ENCODE measurements at places on chromosomes 3 and 15. TPM values are rescaled to one million over a fixed set of nuclear protein-coding genes. Genes with fewer than 3 reads are reported as not detected.

DNA sequence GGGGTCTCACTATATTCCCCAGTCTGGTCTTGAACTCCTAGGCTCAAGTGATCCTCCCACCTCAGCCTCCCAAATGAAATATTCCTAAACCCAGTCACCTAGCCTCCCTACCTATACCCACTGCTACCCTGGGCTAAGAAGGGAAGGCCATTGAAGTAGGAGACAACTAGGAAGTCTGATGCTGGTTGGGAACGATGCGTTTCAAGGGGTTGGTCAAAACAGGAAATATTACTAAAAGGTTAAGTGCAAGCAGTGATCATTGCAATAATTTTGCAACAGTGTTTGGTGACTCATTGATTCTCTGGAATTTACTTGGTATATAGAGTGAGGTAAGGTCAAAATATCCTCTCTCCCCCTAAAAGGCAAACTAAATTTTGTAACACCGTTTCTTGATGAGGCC is 4.6 kb upstream of the UQCRC1 start:
- no peak for DNase-seq

- DNase-seq = peak; percentile 38
Observed at GRCh38 chr3:172675441-172676193, 35.2 kb downstream of the NCEH1 start.

DNA sequence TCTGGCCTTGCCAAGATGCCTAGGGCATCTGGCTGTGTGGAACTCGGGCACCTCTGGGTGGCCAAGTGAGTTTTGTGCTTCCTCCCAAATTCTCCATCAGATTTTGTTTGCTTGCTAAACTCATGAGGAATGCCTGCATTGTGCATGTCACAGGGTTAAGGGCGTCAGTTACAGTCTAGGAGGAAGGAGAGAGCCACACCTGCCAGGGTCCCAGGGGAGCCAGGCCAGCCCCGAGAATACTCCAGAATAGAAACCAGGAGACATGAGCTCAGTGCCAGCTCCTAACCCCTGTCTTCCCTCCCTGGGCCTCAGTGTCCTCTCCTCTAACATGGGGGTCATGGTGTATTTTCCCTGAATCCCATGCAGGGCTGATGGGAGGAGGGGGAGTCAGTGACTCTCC is 22.0 kb upstream of the SKOR1 start:
- no peak for DNase-seq

DNA sequence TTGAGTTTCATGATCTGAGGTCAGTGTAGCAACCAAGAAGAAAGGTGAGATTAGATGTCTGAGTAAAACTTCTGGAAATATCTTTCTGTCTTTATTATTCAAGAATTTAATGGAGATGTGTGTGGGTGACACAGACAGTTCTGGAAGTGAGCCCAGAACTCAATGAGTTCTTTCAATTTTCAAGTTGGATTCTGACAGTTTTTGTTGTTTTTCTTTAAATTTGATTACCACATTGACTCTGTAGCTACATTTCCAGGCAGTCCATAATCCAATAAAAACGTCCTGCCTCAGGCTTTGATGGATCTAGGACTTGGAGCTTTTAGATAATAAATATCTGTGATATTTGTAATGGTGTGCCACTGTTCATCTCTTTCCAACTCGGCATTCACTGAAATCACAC is 3.9 kb upstream of the PARP14 start:
- DNase-seq = no peak

- DNase-seq = no peak
Observed at GRCh38 chr3:31955581-31955980, 25.5 kb downstream of the OSBPL10 start.

- DNase-seq = no peak
Observed at GRCh38 chr3:64816355-64816754, 128.6 kb upstream of the ADAMTS9 start.

DNA sequence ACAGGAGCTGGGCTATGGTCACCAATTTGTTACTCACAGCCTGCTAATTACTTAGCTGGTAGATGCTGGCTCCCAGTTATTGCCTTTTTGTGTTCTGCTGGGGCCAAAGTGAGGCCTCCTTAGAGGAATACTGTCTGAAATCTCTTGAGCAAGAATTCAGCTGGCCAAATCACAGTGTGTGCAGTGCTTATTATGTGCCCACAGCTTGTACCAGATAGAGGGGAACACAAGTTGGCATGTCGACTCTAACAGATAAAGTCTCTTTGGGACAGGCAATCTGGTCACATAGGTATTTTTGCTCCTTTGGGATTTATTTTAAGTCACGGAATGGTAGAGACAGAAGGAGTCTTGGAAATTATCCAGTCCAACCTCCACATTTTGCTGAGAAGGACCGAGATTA is 6.3 kb upstream of the TMEM212 start:
- DNase-seq = no peak

GRCh38 chr3:184347321-184348056 is 10.1 kb downstream of the FAM131A start:
- no peak for DNase-seq

DNA sequence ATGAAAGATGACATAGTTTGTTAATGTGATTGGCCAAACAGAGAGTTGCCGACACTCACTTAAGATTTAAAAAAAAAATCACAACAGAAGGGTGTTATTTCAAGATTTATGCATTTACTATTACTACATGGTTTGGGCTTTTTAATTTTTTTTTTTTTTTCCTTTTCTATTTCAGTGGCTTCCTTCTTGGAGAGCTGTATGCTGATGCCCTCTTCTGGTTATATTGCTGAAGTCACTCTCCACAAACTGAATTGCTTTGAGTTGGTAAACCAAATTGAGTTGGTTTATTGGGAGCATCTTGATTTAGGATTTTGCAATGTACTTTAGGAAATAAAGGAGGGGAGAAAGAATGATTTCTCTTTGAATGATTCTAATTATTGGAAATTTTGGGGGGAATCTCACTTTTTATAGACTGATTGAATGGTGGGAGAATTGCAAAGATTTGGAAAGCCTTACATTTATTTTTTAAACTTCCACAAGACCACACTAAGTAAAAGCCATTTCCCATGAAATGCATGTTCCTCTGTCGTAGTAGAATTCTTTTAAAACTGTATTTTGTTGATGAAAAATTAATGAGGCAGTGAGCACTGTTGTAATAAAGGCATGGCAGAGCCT is 186.6 kb upstream of the FEZF2 start:
- no peak for DNase-seq

DNA sequence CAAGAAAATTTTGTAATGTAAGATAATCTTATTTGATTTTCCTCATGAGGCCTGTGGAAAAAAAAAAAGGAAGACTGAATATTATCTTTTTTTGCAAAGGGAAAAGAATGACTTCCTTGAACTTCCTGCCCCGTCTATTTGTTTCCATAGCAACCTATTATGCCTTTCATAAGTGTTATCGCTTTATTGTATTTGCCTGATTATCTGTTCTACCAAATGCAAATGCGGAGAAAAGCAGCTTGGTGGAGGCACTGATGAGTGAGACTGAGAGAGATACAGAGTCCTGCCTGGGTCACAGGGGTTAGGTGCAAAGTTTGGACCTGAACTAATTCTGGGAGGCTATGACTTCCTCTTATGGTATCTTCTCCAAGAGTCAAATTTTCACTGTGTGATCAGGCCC is 334.0 kb upstream of the KCNMB2 start:
- DNase-seq = no peak

GRCh38 chr3:196754091-196754981 is 14.7 kb downstream of the PAK2 start:
- DNase-seq = no peak

- DNase-seq = no peak
Observed at GRCh38 chr3:189787632-189788031, 156.4 kb downstream of the TP63 start.

DNA sequence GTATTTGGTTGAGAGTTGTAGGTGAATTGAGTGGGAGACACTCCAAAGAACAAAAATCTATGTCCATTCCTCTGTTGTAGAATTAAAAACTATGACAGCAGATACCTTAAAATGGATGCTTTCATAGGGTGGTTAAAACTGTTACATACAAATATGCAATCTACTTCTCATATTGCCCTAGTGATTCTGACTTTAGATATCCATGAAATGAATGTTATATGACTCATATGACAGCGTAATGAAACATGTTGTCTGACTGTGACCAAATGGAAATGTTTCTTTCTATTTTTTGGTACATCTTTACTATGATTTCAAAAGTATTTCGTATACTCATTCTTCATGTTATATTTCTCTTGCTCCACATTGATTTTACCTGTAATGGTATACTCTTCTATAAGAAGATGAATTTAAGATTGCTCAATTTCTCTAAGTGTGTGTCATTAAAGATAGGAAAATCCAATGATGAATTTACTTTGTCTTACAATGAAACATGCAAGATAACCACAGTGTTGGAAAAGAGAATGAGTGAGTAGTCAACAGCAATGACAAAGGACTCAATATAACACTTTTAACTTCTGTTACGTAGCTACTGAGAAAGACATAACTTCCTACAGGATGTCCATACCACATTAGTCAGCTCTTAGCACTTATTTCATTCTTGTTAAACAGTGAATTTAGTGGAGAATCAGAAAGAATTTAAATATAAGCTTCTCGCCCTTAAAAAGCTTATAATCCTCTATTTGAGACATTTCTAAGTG is 79.3 kb upstream of the LSAMP start:
- no peak for DNase-seq

DNA sequence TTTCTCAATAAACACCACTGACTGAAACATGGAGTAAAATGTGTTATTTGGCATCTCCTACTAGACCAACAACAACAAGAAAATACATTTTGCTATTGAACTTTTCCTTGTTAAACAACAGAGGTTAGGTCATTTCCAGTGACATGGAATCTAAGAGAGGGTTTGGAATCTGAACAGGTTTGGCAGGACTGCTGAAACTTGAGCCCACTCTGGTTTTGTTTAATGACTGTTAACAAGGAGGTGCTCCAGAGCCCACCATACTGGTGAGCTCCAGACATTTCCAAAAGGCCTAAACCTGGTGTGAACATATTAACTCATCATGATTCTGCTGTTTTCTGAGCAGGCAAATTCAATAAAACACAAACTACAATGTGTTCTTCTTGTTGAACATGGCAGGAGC is 330.7 kb upstream of the TRIM42 start:
- DNase-seq = no peak

DNA sequence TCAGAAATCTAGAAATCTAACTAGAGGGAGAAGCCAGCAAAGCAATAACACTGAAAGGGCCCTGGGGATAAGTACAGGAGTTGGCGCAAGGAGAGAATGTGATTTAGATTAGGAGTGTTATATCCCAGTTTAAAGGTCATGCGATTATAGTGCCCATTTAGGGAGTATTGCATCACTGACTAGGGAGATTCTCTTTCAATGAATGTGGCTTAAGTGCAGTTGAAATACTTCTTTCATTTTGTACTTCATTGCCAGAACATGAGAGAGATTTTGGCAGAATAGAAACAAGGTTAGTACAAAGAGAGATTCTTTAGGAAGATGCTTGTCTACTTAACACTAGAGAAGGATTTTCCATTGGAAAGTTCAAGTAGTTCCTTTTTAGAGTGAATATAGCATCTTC is 13.9 kb downstream of the ROBO2 start:
- no peak for DNase-seq

DNA sequence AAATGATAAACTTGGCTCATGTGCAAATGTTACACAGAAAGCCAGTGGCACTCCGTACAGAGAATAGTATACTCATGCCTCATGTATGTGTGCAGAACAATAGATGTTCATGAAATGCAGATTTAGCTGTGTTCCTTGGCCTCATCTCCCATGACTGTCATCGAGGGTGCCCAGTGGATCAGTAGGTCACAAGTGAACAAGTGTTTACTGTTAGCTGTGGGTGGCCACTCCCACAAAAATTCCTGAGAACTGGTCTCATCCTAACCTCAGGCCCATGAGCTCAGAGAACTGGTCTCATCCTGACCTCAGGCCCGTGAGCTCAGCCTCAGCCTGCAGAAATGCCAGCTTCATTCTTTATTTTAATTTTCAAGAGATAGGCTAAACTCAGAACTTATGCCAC is 124.1 kb downstream of the GADL1 start:
- DNase-seq = no peak

DNA sequence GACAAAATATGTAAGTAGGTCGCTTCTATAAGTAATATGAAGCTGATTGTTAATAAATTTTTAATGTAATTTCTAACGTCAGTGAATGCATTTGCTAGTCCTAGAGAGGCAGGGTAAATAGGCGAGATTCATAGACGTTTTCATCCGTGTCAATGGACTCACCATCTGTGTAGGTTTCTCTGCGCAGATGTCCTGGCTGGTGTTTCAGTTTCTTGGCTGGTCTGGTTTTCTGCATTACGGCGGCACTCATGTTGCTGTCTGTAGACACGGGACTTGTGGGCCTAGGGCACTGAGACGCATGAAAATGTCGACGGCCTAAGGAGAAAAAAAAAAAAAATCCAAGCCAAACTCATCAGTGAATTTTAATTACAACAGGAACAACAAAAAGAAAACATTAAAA is 1153.3 kb downstream of the ROBO1 start:
- DNase-seq = no peak

DNA sequence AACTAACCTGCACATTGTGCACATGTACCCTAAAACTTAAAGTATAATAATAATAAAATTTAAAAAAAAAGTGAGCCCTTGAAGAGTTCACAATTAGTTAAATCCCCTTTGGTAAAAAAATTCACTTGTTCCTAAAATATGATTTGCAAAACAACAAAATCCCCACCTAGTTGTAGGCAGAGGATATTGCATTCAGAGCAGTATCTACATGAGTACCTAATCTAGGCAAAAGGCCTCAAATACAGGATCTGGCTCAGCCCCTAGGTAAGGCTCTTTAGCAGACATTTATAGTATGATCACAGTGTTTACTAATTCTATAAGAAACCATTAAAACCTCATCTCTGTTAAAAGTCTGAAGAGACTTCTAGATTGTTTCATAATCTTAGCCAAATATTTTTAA is 89.3 kb upstream of the CCDC80 start:
- no peak for DNase-seq

DNA sequence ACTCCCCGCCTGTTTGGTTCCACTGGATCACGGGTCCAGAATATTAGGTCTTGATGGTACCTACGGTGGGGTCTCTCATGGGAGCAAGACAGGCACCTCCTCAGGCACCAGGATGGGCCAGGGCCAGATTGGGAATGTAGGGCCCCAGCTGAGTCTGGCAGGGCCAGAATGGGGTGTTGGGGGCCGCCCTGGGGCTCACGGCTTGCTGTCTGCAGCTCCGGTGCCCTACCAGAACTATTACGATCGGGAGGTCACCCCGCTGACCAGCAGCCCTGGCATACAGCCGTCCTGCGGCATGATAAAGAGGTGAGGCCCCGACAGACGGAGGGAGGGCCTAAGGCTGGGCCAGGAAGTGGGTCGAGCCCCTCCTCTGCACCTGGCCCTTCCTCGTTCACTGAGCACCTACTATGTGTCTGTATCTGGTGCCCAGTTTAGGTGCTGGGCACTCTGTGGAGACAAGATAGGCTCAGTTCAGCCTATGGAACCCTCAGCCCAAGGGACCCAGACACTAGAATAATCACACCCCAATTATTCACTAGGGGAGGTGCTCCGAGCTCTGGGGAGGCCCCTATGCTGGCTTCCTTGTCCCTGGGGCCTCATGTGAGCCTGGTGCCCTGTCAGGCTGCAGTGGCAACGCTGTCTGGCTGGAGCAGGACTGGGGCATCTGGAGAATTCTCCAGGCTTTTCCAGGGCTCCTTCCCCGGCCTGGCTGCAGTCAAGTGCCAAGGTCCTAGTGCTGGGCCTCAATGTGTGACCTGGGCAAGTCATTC is 37.9 kb downstream of the PSTPIP1 start:
- no peak for DNase-seq

- no peak for DNase-seq
Observed at GRCh38 chr15:43930556-43930955, 103.8 kb downstream of the WDR76 start.

Gene RNF111
- 60.9 TPM for total RNA-seq

Gene MUC20
- total RNA-seq = 9.9 TPM

Gene KBTBD13
- not detected for total RNA-seq

Gene CFAP20DC
- total RNA-seq = 0.44 TPM

Gene CACNA1D
- total RNA-seq = not detected

Gene PPIB
- total RNA-seq = 271 TPM
